Right lung (tissue), 10 donors: ENCODE measurements at places on chromosomes 4 and X. TPM values are rescaled to one million over a fixed set of nuclear protein-coding genes. Genes with fewer than 3 reads are reported as not detected.

Gene GPRASP3
- 13.2 TPM for polyA plus RNA-seq

DNA sequence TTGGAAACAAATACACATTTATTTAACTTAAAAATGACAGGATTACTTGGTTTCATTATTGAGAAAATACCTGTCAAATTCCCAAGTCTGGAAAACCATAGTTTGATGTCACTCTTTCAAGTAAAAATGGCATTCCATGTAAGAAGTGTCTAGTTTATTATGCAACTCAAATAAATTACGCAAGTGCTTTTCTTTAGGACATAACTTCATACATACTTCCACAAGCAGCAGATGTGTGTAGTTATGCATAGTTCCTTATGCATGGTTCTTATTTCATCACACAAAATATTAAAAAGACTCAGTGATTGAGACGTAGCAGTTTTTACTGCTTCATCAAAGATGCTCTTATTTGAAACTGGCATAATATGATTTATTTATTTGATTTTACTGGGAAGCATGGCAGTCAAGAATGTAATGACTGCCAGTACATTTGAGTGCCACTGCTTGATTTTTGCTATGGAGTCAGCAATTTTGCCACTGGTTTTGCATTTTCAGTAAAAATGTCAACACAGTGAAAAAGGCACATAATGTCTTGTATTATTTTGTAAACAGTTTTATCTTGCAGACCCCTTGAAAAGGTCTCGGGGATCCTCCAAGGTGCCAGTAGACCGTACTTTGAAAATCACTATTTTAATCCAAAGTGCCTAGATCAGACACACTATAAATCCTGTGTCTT lies 62.1 kb downstream of the CLCN3 start:
- DNase-seq = no peak

DNA sequence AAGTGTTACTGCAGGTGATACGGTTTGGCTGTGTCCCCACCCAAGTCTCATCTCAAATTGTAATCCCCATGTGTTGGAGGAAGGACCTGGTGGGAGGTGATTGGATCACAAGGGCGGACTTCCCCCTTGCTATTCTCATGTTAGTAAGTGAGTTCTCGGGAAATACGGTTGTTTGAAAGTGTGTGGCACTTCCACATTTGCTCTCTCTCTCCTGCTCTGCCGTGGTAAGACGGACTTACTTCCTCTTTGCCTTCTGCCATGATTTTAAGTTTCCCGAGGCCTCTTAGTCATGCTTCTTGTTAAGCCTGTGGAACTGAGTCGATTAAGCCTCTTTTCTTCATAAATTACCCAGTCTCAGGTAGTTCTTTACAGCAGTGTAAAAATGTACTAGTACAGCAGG lies 65.2 kb upstream of the SLC7A11 start:
- no peak for DNase-seq

GRCh38 chr4:99998062-99998867 lies 48.2 kb upstream of the H2AZ1 start:
- DNase-seq = no peak
